ENCODE measurements at places on chromosomes 3 and 15.

DNA sequence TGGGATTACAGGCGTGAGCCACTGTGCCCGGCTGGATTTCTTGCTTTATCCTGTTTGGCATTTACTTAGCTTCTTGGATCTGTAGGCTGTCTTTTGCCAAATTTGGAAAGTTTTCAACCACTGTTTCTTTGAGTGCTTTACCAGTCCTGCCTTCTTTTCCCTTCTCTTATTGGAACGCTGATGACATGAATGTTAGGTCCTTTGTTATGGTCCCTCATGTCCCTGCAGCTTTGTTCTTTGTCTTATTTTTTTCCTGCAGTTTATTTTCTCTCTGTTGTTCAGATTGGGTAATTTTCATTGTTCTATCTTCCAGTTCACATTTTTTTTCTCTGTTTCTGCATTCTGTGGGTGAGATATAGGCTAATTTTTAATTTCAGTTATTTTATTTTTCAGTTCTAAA, 25.0 kb downstream of the SH3GL3 start:
- no peak for DNase-seq

DNA sequence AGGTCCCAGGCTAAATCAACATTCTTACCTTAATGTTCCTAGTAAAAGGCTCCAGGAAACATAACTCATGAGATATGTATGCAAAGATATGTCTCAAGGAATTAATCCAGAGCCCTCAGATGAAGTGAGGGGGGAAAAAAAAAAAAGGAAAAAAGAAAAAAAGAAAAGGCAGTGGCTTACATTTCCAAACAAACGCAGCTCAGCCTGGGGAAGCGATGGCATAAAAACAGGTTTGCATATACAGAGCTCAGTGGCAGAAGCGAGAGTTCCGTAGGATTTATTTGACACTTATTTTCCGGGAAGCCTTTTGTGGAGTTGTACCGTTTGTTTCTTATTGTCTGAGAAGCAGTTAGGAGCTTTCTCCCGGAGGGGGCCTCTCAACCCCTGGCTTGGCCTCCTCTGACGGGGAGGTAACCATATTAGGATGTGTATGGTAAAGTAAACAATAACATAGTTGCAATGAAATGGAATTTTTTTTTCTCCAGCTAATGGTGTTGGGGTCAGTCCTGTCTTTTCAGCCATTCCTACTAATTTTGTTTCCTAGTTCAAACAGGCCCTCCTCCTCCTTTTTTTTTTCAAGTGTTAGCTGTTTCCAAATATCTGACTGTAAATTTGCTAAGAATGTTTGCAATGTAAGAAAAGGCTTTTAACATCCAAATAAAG, 338.6 kb downstream of the FOXP1 start:
- DNase-seq: no peak

GRCh38 chr3:127388427-127388826, 100.6 kb upstream of the PRR20G start:
- DNase-seq: no peak

- DNase-seq: no peak
These were observed 143.9 kb downstream of the MAGI1 start for GRCh38 chr3:65894679-65895453.

GRCh38 chr3:69474186-69474585, 88.3 kb upstream of the FRMD4B start:
- DNase-seq: no peak

Data from activated gamma-delta T cell treated with anti-CD3 and anti-CD28 coated beads, Interleukin-2, amount 50 U/mL, for 16 hours (primary cell).